ENCODE measurements at places on chromosomes 12 and 14. TPM values are rescaled to one million over a fixed set of nuclear protein-coding genes. Genes with fewer than 3 reads are reported as not detected.

The SPTB gene
- under 0.01 TPM for total RNA-seq

The HOXC12 gene
- not detected for total RNA-seq

The IFT81 gene
- total RNA-seq, result 2.0 TPM

The B4GALNT3 gene
- total RNA-seq, result 78.8 TPM

The REP15 gene
- total RNA-seq, result 8.7 TPM

The STYK1 gene
- total RNA-seq, result 2.3 TPM

DNA sequence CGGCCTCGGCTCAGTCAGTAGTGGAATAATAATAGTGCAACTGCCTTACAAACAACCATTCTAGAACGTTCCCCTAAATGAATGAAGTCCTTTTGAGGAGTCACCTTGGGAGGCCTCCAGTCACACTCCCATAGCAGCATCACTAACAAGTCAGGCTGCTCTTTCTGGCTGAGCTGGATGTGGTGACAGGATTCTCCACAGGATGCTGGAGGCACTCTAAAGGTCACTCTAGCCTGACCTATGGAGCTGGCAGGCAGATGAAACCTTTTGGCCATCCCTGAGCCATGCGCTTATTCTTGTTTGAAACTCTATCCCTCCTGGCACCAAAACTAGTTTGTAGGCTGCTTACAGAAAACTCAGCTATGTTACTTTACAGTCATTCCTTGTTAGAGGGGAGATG lies 17.9 kb upstream of the TFCP2 start:
- H3K36me3 ChIP-seq, result peaks cover 43% of the 10 kb centered on the region
- no peak overlapping the region for H3K27ac ChIP-seq
- H3K4me1 ChIP-seq, result no peaks in the 10 kb centered on the region

GRCh38 chr14:102089621-102090343 lies 2.9 kb upstream of the HSP90AA1 start:
- no peak overlapping the region for H3K27ac ChIP-seq
- H3K4me3 ChIP-seq, result no peak overlapping the region
- peaks cover 10% of the 10 kb centered on the region for H3K36me3 ChIP-seq
- H3K4me1 ChIP-seq, result peaks cover 29% of the 10 kb centered on the region
- H3K27me3 ChIP-seq, result no peaks in the 10 kb centered on the region

DNA sequence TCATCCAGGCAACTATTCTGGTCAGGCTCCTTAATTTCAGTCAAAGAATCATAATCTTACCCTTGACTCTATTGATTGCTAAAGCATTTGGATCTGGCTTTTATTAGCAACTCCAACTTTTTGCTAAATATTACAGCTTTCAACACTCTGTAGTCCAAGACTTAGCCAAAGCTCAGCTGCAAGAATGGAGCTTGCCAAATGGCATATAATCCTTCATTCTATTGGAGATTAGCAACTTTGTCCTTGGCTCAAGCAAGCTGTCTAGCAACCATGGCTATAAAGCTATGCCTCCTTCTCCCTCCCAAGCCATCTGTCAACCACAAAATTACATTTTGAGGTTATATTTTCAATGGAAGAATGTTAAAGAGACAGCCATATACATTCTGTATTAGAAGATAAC lies 23.1 kb upstream of the NID2 start:
- H3K4me1 ChIP-seq, result no peaks in the 10 kb centered on the region
- DNase-seq, result no peak
- no peak overlapping the region for H3K4me3 ChIP-seq

DNA sequence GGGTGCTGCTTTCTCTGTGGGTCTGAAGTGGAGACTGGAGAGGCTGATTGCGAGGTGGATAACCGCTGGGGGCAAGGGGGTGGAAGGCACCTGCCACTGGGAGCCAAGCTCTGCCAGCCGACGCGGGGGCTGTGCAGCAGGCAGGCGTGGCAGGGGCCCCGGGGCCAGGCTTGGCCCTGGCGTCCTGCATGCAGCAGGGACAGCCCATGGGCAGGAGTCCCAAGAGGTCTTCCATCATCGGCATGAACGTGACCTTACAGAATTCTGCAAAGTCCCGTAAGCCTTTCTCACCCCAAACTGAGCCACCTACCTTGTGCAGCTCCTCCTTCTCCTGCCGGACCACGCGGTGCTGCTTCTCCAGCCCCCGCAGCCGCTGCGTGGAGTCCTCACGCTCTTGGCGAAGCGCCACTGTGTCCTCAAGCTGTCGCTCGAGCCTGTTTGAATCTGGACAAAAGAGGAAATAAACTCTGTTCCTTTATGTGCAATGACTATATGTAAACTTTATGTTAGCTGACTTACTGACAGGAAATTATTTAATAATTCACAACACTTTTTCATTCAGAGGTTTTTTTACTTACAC lies 51.3 kb downstream of the AMN start:
- peaks cover 100% of the 10 kb centered on the region for H3K36me3 ChIP-seq
- no peak overlapping the region for H3K27ac ChIP-seq
- no peak for DNase-seq
- H3K27me3 ChIP-seq, result no peaks in the 10 kb centered on the region
- H3K4me3 ChIP-seq, result no peak overlapping the region

GRCh38 chr12:104422441-104422840 lies 34.3 kb upstream of the CHST11 start:
- H3K36me3 ChIP-seq, result no peaks in the 10 kb centered on the region
- no peak for DNase-seq
- H3K27me3 ChIP-seq, result no peaks in the 10 kb centered on the region
- no peak overlapping the region for H3K4me3 ChIP-seq
- H3K4me1 ChIP-seq, result peaks cover 9% of the 10 kb centered on the region

DNA sequence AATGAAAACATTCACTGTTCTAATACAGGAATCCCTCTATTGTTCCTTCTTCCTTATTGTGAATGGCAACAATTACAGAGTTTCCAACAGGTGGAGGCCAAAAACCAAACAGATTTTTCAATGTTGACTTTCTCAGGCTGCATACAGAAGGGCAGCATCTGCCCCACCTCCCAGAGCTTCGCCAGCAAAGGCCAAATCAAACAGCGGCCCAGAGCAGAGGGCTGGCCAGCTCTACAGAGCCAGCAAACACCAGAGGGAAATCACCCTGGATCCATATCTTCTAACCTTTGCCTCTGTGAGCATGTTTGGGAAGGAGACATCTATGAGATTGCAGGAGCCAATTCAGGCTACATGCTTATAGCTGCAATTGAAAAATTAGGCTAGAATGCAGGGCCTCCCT lies 4.4 kb upstream of the CRACR2A start:
- H3K4me1 ChIP-seq, result peaks cover 5% of the 10 kb centered on the region
- H3K27me3 ChIP-seq, result no peaks in the 10 kb centered on the region
- H3K27ac ChIP-seq, result no peak overlapping the region
- peak; percentile 52 for DNase-seq
- no peaks in the 10 kb centered on the region for H3K36me3 ChIP-seq

GRCh38 chr12:31206038-31206670 lies 119.8 kb downstream of the SINHCAF start:
- H3K27me3 ChIP-seq, result no peaks in the 10 kb centered on the region
- peak; percentile 51 for DNase-seq
- H3K4me3 ChIP-seq, result no peak overlapping the region
- H3K36me3 ChIP-seq, result no peaks in the 10 kb centered on the region
- H3K27ac ChIP-seq, result no peak overlapping the region

DNA sequence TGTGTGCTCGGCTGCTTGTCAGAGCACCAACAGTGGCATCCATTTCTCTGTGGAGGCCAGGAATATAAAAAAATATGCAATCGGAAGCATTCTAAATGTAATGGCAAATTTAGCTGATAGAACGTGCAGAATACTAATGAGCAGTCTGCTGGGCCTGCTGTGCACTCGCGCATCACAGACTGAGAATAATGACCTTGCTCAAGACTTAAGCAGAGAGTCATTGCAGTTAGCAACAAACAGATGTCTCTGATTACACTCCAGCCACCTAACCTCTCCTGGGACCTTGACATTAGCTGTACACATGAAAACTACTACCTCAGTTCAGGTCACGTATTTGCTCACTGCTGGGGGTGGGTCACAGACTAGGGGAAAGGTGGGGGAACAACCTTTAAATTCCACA lies 269.2 kb upstream of the DAAM1 start:
- H3K4me3 ChIP-seq, result no peak overlapping the region
- no peaks in the 10 kb centered on the region for H3K36me3 ChIP-seq
- no peak overlapping the region for H3K27ac ChIP-seq
- H3K4me1 ChIP-seq, result no peaks in the 10 kb centered on the region

- peak; percentile 91 for DNase-seq
- no peaks in the 10 kb centered on the region for H3K36me3 ChIP-seq
- H3K27ac ChIP-seq, result peak overlapping the region; percentile 94
- H3K27me3 ChIP-seq, result peaks cover 31% of the 10 kb centered on the region
Observed at GRCh38 chr14:104976198-104977007, 1.8 kb downstream of the AHNAK2 start.

DNA sequence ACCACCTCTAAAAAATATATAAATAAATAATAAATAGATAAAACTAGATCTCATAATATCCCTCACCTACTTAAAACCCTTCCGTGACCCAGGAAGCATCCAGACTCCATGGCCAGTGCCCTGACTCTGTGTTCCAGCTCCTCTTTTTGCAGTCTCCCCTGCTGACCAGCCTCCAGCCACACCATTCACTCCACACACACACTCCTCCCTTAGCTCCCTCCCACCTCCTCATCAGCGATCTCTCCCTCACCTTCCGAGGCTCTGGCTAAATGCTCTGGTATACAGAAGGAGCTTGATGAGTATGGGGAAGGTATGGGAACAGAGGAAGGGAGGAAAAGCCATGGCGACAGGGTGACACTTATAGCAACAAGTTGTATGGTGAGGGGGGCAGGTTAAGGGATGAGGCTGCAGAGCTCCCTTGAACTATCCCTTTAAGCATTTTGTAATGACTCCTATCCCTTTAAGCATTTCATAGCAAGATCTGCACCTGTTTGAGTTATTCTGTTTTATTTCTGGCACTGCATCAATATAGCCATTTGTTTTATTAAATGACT lies 26.1 kb upstream of the EIF4B start:
- H3K36me3 ChIP-seq, result no peaks in the 10 kb centered on the region
- no peak overlapping the region for H3K4me3 ChIP-seq
- DNase-seq, result no peak

DNA sequence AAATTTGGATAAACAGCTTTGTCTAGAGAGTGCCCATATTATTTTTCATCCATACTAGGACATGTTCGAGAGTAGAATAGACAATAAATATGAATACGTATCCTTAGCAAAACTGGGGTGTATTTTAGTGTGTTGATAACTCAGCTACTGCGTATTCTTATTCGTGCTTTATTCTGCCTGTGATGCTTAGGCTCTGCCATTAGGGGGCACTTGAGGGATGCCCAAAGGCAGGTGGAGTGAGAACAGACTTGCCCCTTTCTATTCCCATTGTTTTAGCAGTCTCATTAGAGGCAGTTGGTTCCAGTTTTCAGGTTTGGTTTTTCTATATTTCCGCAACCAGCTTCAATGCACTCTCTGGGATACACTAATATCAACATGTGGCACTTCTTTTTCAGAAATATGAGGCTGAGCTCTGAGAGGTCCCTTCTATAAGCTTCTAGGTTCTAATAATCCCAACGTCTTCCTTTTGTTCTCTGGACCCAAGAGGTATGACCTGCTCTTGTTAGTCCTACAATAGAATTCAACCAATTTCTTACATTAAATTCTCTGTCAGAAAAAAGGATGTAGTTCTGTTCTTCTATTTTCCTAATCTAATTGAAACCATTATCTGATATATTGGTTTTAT lies 985.7 kb upstream of the FBXO33 start:
- no peak overlapping the region for H3K4me3 ChIP-seq
- H3K36me3 ChIP-seq, result no peaks in the 10 kb centered on the region
- H3K27me3 ChIP-seq, result no peaks in the 10 kb centered on the region
- no peak overlapping the region for H3K27ac ChIP-seq
- peak; percentile 25 for DNase-seq
- H3K4me1 ChIP-seq, result no peaks in the 10 kb centered on the region

- no peaks in the 10 kb centered on the region for H3K27me3 ChIP-seq
- peaks cover 37% of the 10 kb centered on the region for H3K36me3 ChIP-seq
- H3K4me3 ChIP-seq, result no peak overlapping the region
- no peak overlapping the region for H3K27ac ChIP-seq
- peaks cover 43% of the 10 kb centered on the region for H3K4me1 ChIP-seq
- no peak for DNase-seq
Observed at GRCh38 chr14:103436533-103436932, 51.3 kb downstream of the MARK3 start.

DNA sequence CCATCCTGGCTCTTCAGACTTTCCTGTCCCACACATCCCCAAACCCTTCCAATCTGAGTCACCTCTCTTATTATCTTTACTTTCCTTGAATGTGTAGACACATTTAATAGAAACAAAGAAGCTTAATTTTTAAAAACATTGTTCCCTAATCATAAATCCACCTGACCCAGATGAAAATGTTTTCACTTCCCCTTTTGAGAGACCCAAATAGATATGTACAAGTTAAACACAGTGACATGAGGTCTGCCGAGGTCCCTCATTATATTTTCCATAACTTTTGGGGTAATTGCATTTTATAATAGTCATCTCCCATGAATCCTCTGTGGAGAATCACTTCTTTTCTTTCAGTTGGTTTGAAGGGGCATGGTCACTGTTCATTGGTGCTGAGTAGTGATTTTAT lies 191.1 kb downstream of the GRIN2B start:
- H3K27me3 ChIP-seq, result no peaks in the 10 kb centered on the region
- H3K36me3 ChIP-seq, result no peaks in the 10 kb centered on the region
- H3K4me3 ChIP-seq, result no peak overlapping the region
- no peaks in the 10 kb centered on the region for H3K4me1 ChIP-seq

All from stomach (tissue), 19 donors.